ENCODE measurements at places on chromosomes 3 and 15.

GRCh38 chr15:35663956-35664355, 118.0 kb upstream of the DPH6 start:
- no peak for DNase-seq

- no peak for DNase-seq
Observed at GRCh38 chr3:156727519-156728205, 53.3 kb downstream of the TIPARP start.

DNA sequence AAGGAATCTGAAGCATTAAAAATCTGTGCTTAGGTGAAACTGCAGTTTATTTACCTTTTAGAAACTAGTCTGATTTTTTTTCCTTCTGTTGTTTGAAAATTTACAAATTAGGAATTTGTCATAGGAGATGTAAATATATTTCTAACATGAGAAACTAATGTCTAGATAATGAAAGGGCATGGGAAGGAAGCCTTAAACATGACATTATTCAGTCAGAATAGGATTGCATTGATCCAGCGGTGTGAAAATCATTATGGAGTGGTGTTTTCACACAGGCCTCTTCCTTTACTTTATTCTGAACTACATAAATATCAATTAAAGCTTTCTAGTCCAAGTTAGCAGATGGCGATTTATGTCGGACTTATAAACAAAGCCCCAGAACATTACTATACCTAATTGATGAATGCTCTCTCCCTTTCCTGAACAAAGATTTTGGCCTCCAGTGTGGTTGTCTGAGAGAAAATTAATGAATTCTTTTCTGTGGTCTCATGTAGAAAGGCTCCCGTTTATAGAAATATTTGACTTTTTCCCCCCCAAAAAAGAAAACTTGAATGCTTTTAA, 37.9 kb downstream of the FNDC3B start:
- no peak for DNase-seq

DNA sequence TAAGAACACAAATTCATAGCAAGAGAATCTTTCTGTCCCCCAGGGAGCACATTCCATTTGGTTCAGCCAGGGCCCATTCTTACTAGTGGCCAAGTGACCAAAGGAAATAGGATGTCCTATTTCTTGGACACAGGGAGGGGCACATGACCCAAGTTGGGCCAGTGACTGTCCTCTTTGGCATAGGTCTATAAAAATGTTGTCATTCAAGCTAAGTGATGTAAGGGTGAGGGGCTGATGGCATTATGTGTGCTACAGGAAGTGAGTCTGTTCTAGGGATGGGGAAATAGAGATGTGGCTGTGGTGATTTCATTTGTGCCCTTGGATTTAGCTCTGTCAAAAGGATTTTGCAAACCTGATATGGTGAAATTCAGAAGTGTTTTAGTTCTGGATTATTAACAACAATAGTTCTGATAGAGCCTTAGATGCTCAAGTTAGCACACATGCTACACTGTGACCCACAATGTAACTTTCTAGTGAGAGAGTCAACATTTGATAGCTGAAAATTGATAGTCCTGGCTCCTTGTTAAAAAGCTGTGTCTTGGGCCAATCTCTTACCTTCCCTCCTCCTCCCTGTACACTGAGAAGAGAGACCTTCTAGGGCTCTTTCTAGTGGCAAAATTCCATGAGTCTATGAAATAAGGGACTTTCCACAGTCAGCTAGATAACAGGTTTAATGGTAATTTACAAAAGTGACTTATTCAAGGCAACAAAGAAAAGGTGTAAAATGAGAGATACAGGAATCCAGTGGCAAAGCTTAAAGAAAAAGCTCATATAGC, 117.2 kb downstream of the THRB start:
- DNase-seq, result no peak

DNA sequence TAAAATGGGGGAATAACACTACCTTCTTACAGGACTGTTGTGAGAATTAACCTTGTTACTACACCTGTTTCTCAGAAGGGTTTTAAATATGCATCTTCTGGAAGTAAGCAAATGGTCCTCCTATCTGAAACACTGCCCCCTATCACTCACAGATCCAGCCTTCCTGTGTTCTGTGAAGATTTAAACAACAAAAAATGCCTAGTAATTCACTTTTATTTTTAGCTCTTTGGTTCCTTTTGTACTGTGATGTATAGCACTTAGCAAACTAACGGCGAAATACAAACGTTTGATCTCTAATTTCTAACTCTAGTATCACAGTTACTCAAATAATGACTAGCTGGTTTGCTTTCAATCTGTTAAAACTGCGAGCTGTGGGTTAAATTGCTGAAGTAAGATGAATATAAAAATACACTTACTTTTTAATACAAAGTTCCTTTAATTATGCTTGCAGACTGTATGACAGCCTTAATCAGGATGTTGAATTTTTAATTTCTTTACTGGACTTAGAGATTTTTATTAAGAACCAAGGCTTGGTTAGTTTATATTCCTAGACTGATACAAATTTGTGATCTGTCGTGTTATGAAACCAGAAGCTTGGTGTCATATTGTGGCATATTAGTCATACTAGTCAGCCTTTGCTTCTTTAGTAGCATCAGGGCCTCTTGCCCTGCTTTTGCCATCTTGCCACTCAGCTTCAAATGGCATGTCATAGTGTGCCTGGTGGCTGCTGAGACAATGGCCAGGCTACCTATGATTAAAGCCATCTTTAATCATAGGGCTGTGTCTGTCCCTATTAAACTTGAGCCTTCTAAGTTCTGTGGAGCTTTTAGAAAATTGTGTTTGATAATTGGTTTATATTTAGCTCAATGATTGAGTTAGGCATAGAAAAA, 9.2 kb downstream of the EIF3J start:
- peak; percentile 34 for DNase-seq

- no peak for DNase-seq
Observed at GRCh38 chr3:59865351-59865750, 815.5 kb upstream of the CFAP20DC start.

- no peak for DNase-seq
Observed at GRCh38 chr15:80514071-80514780, 110.0 kb downstream of the ARNT2 start.

DNA sequence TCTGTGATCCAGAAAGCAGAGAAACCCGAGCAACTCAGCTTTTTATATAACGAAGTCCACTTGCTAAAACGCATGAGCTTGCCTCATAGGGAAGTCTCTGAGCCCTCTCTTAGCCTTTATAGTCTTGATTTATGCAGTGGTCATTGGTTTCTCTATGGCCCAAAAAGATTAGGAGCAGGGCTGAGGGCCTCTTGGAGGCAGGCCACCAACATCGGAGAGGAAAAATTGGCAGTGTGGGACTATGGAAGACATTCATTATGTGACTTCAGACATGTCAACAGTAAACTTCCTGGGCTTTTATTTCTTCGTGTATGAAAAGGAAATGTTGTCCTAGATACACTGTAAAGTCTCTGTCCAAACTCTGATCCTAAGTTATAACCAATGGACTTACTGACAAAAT, 13.5 kb downstream of the RAB8B start:
- no peak for DNase-seq

- no peak for DNase-seq
Observed at GRCh38 chr15:86558252-86558651, 478.6 kb downstream of the AGBL1 start.

DNA sequence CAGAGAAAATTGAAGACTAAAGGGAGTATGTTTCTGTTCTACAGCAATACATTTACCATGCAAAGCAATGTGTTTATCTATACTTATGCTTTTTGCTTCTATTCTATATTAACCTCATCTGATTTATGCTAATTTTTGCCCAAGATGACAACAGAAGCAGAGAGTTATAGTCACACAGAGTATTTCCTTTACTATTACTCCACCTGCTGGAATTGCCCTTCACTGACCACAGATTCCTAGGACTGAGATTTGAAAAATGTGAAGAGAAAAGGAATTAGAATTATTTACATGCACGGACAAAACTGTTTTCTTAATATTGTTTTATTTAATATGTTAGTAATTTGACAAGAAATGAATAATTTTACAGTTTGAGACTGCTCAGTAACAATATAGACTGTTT, 745.6 kb downstream of the VGLL3 start:
- no peak for DNase-seq
